Urinary bladder (tissue), 4 donors: ENCODE measurements at places on chromosomes 1 and 21. TPM values are rescaled to one million over a fixed set of nuclear protein-coding genes. Genes with fewer than 3 reads are reported as not detected.
A peak's percentile ranks its signal among the peaks of the same experiment; 100 is the strongest.

GRCh38 chr1:223258751-223259198 lies 105.2 kb downstream of the SUSD4 start:
- DNase-seq = no peak

DNA sequence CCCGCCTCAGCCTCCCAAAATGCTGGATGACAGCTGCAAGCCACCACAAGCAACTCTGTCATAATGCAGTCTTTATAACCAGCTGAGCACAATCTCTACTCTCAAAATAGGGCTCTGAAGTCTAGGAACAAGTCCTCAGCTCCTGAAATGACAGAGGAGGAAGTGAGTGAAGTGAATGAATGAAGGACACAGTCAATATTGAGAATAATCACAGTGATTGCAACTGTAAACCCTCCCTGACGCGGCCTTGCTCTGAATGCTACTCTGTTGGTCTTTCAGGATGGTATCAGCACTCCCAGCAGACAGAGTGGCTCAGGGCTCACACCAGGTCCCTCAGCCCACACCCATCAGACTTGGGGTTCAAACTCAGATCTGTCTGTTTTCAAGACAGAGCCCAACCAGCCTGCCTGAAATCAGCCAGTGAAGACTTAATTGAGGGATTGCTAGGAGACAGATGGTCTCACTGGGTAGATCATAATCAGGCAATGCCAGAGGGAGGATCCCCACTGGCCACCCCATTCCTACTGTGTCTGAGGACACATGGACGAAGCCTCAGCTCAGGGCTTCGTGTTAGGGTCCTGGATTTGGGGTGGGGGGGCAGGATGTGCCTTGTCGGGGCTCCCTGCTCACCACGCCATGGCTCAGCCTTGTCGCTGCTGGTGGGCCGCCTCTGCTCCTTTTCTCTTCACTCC lies 20.9 kb downstream of the RNF187 start:
- no peak for DNase-seq

DNA sequence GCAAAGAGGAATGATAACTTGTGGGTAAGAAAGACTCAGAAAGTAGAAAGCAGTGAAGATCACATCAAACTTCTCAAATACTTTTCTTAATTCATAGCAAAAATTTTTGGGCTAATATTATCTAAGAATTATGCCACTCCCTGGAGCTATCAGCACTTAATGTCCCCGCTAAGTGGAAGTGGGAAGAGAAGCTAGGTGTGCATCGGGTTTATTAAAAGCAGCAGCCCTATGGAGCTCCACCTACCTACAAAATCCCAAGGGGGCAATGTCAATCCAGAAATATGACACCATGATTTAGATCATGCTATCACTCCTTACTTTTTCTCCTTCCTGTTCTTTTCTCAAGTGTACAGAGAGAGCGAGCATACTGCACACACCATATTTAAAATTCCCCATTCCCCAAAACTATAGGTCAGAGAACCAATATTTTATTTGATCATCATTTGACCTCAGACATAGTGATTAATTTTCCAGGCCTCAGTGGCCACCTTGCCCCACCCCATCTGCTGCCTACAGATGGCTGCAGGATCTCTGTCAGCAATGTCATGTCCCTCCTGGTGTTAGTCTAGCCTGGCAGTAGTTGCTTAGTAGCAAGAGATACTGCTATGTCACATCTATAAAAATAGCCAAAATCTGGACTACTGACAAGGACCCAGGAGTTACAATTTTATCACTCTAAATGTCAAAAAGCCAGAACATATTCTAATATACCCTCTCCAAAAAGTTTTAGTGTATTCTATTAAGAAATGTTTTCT lies 66.6 kb downstream of the MAP3K21 start:
- DNase-seq = no peak

GRCh38 chr1:98906809-98907208 lies 97.9 kb downstream of the PLPPR5 start:
- DNase-seq = no peak

GRCh38 chr1:46757247-46757955 lies 38.5 kb upstream of the EFCAB14 start:
- DNase-seq = peak; percentile 53

DNA sequence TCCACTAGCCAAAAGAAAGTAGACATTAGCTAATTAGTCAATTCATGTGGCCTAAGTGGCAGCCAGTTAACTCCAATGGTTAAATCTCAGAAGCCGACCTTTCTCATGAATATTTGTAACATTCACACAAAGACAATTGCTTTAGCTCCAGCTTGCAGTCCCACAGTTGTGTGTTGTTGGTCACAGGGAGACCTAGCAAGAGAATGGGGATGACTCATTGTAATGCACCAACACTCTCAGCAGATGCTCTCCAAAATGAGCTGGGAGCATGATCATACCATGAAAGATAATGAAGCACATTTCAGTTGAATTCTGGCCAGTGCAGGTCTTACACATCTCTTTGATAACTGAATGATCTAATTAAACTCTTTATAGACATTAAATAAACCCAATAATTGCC lies 160.4 kb downstream of the HLX start:
- no peak for DNase-seq

GRCh38 chr1:179632868-179633267 lies 41.2 kb downstream of the TDRD5 start:
- no peak for DNase-seq

DNA sequence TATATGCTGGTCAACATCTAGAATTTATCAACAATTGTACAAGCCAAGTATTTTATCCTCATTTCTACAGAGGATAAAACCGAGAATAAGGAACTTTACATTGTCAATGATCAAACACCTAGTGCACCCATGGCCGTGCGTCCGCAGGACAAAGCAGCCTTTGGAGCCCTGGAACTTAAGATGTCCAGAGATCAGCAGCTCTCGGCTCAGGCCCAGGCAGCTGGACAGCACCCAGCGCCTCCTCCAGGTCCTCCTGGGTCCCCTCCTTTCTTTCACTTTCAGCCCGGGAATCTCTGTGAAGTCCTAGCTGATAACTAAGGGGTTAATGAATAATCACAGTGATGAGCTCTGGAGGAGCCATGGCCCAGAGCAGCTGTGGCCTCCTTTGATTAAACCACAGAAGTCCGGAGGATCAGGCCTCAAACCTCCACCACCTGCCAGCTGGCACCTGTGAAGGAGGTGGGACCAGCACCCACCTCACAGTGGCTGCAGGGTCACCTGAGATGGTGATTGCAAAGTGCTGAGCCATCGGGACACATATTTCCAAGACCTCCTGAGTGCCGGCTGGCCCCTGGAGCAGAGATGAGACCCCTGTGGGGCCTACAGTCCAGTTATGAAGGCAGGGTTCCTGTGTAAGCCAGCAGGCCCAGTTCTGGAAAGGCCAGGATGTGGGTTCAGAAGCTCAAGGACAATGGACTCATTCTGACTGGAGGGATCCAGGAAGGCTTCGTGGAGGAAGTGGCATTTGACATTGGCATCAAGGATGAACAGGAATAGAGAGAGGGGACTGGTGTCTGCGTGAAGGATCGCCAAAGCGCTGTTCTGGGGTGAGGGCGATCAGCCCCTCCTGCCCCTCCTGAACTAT lies 11.6 kb upstream of the SAMD11 start:
- no peak for DNase-seq

GRCh38 chr1:94154989-94155388 lies 34.0 kb upstream of the ABCA4 start:
- DNase-seq = no peak

GRCh38 chr1:10128101-10128765 lies 82.1 kb upstream of the KIF1B start:
- no peak for DNase-seq

GRCh38 chr1:196393742-196394141 lies 214.5 kb downstream of the KCNT2 start:
- no peak for DNase-seq

DNA sequence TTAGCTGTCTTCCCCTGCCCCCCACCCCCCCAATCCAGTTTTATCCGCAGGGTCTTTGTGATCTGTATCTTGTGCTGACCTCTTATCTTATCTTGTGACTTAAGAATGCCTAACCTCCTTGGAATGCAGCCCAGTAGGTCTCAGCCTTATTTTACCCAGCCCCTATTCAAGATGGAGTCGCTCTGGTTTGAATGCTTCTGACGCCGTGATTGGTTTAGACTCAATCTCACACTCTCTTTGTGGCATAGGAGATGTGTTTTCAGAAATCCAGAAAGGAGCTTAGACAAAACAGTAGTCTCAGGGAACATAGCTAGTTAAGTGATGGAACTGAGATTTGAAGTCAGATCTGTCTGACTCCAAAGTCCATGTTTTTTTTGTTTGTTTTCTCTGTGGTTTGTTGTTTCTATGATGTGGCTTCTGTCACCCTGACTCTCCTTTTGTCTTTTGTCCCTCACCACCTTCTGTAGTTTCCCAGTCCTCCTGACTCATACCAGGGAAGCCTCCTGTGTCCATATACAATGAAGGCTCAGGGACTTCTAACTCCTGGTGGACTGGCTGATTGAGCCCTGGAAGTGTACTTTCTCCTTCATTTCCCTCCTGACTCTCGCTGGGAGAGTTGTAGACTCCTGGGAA lies 18.1 kb upstream of the USP24 start:
- DNase-seq = no peak

DNA sequence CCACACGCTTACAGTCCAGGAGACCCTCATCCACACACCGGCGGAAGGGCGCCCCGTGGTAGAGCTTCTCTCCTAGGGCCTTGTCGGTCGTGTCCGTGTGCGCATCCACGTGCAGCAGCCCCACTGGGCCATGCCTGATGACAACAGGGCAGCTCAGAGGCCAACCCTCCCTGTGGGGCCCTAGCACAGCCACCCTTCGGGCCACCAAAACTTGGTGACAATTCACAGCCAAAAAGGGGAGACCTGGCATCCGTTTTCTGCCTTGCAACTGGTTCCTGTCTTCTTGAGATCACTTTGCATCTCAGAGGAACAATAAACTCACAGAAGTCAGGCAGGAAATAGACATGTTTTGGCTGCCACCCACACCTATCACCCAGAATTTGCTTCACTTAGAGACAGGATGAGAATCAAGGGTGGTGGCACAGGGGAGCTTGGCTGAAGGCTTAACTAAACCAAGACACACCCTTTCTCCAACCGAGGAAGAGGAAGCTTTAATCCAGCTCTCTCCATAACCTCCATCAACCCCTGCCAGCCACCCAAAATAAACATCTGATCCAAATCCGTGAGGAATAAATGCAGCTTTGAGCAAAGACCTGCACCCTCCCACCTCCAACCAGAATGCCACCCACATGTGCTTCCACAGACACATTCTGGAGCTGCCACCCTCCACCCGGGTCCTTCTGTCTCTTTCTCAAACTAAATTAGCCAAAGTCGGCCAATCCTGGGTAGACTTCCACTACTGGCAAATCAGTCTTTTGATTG lies 5.7 kb downstream of the AGMAT start:
- no peak for DNase-seq

- DNase-seq = no peak
Observed at GRCh38 chr1:4045397-4046010, 145.4 kb upstream of the C1orf174 start.

- DNase-seq = no peak
Observed at GRCh38 chr1:113390871-113391648, 745 bp downstream of the MAGI3 start.

DNA sequence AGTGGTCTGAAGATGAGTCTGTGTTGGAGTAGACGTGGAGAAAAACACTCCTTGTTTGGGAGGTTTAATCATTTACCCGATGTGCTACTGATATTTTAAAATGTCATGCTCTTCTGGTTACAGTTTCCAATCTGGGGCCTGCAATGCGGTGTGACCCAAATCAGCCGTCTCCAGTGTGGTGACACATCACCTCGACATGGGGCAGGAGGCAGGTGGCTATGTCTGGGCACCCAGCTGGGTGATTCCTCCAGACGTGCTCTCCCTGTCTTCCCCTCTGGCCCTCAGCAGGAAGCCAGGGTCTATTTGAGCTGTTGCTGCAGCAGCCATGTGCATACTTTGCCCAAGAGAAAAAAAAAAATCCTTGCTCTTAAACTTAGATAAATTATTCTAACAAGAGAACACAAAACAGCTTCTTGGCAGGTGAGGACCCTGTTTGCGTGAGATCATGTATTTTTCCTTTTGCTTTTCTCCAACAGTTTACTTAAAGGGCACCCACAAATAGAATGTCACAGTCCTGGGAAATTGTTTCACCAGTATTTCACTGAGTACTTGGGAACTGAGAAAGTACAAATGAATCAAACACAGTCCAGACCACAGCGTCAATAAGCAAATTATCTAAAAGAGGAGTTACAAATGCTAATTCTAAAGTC lies 38.9 kb upstream of the MAP10 start:
- DNase-seq = no peak

DNA sequence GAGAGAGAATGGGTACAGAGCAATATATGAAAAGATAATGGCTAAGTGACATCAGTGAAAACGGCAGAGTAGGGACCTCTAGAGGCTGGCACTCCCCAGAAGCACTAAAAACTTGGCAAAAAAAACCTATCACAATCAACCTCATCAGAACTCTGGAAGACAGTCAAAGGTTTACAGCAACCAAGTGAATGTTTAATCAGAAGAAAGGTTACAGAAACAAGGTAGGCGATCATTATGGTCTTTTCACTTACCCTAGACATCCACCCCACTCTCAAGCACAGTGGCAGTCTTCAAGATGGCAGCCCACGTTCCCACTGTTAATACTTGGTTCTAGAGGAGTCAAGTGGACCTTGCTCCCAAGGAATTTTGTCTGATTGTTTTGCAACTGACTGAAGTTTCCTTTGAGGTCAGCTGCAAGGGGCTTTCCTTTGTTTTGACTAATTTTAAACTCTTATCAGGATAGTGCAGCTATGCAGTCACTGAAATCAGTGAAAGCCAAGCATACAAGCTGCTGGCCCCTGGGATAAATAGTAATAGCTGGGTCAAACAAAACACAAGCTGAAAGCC lies 7.2 kb downstream of the KIFAP3 start:
- no peak for DNase-seq

DNA sequence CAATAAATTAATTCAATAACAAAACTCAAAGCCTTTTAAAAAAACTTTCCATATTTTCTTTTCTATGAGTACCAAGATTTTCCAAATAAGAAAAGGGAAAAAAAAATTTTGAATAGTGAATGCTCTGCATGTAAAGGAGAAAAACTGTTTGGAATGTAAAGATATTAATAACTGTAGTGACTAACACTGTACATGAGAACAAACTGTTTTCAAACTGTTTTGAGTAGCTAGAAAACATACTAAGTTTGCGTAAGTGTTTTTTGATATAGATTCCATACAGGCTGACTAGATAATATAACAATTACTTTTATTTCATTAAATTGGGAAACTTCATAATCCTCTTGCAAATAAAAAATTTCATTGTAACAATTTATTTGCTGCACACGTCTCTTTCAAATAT lies 150.5 kb downstream of the DPYD start:
- DNase-seq = no peak

- DNase-seq = no peak
Observed at GRCh38 chr1:200883118-200883517, 10.3 kb downstream of the GPR25 start.

- no peak for DNase-seq
Observed at GRCh38 chr1:161007369-161007768, 13.6 kb downstream of the F11R start.

The HOOK1 gene
- total RNA-seq = 8.6 TPM

The URB1 gene
- 14.5 TPM for total RNA-seq

The CROCC gene
- total RNA-seq = 13.7 TPM

The GNAT2 gene
- total RNA-seq = not detected

The PGLYRP3 gene
- not detected for total RNA-seq

The RNASEL gene
- total RNA-seq = 17.2 TPM

The TCHH gene
- not detected for total RNA-seq

The S100A8 gene
- 16.5 TPM for total RNA-seq

The NIT1 gene
- total RNA-seq = 18.9 TPM

The MRTO4 gene
- 13.5 TPM for total RNA-seq

The IGFN1 gene
- total RNA-seq = 0.69 TPM

The GBP2 gene
- 49.8 TPM for total RNA-seq

The NOS1AP gene
- 2.0 TPM for total RNA-seq

The OR2T10 gene
- total RNA-seq = not detected

The RNU1-2 gene
- total RNA-seq = under 0.01 TPM

The HMGCS2 gene
- total RNA-seq = 11.6 TPM

The ZSWIM5 gene
- total RNA-seq = 2.4 TPM
